SJCRH30 (cell line): ENCODE measurements at places on chromosomes 2 and 18. TPM values are rescaled to one million over a fixed set of nuclear protein-coding genes. Genes with fewer than 3 reads are reported as not detected.

SLC4A3 gene
- total RNA-seq, result 0.76 and 1.3 TPM in 2 replicates

RAD51AP2 gene
- 0.02 TPM in 1 of 2 replicates, not detected in the other for total RNA-seq

RAX gene
- total RNA-seq, result not detected in 2 replicates

DNA sequence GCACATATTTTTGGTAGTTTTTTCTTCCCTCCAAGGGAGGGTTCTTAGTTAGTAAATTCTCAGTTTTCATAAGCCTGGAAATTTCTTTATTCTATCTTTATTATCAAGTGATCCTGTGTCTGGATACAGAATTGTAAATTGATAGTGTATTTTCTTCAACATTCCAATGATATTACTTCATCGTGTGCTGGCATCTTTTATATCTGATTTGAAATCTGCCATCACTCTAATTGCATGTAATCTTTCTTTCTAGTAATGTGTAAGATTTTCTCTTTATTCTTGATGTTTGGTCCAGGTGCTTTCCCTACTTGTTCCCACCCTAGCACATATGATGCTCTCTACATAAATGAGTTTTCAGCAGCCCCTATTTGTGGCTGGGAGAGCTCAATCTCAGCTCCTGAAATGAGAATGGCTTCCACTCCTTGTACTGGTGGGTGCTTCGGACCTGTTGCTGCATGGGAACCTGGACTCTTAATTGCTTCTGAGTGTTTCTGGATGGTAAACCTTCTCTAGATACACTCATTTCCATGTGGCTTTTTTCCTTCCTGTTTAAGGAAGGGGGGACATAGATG is 102.7 kb downstream of the SMIM21 start:
- no peak overlapping the region for H3K27ac ChIP-seq
- H3K4me1 ChIP-seq, result no peaks in the 10 kb centered on the region
- no peak overlapping the region for H3K4me3 ChIP-seq
- H3K36me3 ChIP-seq, result no peaks in the 10 kb centered on the region

DNA sequence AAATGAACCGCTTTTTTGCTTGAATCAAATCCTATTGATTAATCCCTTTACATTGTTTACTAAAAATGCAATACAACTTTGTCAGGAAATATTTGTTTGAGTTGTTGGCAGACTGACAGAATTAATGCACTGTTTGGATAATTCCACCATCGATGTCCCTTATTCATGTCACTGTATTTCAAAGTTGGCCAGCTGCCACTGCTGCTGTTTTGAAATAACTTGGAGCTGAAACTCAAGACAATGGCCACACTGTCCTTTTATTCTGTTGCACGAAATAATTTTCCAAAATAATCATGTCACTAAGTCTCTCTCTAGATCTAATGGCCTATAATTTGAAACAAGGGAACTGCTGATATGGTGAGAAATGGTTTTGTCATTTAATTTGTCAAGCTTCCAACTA is 55.2 kb upstream of the PAX3 start:
- no peaks in the 10 kb centered on the region for H3K36me3 ChIP-seq
- H3K4me3 ChIP-seq, result no peak overlapping the region
